COLO829 (cell line): ENCODE measurements at places on chromosomes 12 and 14.

GRCh38 chr14:97697772-97698171 lies 900.6 kb downstream of the VRK1 start:
- DNase-seq, result no peak

- peak; percentile 84 for DNase-seq
Observed at GRCh38 chr12:23906329-23906728, 43.1 kb downstream of the SOX5 start.

DNA sequence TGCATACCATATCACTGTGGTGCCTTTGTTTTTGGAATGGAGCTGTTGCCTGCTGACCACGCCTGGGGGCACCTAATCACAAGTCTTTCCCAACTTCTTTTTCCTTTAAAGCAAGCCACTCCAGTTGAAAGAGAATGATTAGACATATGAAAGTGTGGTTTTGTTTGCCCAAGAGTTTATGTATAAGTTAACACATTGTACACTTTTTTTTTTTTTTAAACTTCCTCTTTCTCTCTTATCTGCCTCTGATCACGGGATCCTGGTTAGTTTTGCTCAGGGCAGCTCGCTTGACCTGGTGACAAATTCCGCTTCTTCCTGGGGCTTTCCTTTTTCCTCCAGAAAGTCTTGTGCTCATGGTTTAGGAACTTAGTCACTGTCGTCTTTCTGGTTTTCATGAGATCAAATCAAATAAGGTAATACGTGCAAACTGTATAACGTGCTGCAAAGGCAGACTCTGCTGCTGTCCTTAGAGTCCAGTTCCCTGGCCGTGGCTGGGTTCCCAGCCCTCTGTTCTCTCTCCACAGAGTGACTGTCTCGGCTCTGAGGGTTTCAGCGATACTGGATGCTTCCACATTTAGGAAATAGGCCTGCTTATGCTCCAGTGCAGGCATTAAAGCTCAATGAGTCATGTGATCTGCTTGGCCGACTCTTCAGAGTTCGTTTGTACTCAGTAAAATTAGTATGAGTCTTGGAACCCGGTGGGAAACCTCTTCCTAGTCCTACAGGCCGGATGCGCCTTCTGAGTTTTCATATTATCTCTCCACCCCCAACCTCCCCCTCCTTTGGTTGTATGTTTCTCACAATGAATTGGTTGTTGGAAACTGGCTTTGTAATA lies 15.2 kb downstream of the RASSF3 start:
- peak; percentile 93 for DNase-seq

DNA sequence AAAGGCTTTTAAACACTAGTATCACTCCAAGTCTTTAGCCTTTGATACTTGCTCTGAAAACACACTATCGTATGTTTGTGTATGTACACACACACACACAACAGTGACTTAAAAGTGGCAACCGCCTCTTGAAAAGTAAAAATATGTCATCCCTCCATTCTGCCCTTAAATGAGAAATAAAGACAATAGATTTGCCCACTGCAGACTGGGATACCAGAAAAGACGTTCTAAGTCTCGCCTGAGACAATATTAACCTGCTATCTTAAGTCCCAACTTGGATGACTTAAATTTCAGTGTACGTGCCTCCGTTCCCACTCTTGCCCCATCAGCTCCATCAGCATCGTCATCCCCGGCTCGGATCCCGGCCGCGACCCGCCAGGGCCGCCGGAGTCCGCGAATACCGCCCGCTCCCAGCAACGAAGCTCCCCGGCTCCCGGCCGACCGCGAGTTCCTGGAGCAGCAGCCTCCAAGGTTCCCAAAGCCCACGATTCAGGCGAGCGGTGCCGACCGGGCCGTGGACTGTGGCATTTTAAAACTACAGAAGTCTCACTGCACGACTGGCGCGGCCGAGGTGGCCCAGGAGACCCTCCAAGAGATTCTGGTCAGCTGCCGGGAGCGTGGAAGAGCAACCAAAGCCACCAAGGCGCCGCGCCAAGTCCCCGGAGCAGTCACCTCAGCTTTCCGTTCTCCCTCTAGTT lies 2.8 kb upstream of the ARID2 start:
- DNase-seq, result peak; percentile 18

GRCh38 chr12:25082628-25083027 lies 112.3 kb downstream of the DNAI7 start:
- no peak for DNase-seq

DNA sequence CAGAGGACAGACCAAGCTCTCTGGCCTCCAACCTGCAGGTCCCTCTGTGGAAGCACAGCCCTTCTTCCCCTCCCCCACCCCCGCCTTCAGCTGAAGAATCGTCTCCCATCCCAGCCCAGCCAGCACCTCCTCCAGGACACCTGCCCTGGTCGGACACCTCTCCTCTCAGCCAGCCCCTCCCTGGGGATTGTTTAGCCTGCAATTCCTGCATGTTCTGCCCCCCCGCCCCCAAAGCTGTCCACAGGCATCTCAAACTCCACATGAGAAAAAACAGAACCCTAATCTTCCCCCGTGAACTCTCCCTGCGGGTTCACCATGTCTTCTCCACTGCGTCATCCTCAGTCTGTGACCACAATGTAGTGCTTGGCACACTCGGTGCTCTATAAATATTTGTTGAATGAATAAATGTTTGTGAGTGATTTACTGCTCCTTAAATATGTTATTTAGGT lies 24.1 kb downstream of the PRIMA1 start:
- DNase-seq, result no peak

DNA sequence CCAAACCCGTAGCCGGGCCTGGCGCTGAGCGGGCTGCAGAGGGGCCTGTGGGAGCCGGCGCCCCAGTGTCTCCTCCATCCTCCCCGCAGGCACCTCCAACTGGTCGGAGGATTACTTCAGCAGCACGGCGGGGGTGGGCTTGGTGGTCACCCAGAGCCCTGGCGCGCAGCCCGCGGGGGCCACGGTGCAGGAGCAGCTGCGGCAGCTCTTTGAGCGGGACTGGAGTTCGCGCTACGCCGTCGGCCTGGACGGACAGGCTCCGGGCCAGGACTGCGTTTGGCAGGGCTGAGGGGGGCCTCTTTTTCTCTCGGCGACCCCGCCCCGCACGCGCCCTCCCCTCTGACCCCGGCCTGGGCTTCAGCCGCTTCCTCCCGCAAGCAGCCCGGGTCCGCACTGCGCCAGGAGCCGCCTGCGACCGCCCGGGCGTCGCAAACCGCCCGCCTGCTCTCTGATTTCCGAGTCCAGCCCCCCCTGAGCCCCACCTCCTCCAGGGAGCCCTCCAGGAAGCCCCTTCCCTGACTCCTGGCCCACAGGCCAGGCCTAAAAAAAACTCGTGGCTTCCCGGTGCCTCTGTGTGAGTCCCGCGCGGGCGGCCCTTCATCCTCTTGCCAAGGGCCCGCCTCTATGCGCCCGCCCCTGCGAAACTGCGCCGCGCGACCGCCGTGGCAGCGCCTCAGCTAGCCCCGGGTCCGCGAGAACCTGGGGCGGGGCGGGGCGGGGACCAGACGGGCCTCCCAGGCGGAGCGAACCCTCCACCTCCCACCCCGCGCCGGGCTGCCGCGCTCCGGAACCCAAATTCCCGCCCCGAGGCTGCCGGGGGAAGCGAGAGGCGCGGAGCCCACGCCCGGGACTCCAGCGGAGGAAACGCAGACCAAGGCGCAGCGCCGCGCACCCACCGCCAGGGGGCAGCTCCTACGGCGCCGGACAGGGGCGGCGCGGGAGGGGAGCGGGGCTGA lies 8.3 kb downstream of the PLD4 start:
- DNase-seq, result peak; percentile 82

DNA sequence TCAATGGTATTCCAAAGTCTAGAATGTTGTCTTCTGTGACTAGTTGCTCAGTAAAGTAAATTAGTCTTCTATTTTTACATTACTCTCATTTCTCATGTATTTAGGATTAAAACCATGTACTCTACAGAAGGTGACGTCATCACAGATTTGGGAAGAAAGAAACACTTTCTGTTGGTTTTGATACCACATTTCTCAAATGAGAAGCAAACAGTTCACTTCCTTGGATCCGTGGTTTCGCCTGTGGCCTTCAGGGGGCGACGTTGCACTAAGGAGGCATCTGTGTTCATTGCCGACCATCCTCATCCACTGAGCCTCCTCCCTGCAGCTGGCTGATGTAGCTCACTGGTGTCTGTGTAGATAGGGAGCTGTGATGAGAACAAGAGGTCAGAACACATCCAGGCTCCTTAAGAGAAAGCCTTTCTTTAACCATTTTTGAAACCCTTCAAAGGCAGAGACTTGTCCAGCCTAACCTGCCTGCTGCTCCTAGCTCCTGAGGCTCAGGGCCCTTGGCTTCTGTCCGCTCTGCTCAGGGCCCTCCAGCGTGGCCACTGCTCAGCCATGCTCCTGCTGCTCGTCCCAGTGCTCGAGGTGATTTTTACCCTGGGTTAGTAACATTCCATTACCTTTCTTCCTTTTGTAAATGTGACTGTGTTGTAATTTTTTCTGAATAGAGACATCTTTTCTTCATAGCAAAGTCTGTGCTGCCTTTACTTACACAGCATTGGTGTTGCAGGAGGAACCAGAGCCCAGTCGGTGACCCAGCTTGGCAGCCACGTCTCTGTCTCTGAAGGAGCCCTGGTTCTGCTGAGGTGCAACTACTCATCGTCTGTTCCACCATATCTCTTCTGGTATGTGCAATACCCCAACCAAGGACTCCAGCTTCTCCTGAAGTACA lies 220.6 kb upstream of the OR4E1 start:
- no peak for DNase-seq

GRCh38 chr12:103114296-103115055 lies 157.0 kb downstream of the ASCL1 start:
- no peak for DNase-seq

GRCh38 chr12:90250042-90250441 lies 541.4 kb upstream of the ATP2B1 start:
- DNase-seq, result no peak

DNA sequence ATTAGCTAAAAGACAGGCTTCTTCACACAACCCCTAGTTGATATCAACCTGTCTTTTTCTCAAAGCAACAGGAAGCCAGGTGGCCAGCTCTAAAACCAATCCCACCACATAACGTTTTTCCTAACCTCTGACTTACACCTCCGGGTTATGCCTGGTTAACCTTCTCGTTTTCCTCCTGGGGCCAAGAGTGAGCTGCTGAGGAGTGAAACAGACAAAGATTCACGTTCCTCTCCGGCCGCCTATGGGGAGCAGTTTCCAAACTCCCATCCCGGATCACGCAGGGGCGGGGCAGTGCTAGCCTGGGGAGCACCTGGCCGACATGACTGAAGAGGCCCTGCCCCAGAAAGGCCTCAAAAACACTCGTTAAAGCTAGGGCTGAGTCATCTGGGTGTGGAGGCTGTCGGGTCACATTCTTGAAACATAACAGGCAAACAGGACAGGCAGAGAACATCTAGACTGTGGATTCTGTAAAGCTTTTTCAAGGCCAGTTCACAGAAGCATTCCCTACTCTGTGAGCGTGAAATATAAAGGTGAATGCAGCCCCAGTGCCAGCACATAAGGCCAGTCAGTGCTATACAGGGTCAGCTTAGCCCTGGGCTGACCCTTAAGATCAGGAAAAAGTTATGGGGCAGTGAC lies 25.9 kb upstream of the LGALS3 start:
- peak; percentile 49 for DNase-seq

DNA sequence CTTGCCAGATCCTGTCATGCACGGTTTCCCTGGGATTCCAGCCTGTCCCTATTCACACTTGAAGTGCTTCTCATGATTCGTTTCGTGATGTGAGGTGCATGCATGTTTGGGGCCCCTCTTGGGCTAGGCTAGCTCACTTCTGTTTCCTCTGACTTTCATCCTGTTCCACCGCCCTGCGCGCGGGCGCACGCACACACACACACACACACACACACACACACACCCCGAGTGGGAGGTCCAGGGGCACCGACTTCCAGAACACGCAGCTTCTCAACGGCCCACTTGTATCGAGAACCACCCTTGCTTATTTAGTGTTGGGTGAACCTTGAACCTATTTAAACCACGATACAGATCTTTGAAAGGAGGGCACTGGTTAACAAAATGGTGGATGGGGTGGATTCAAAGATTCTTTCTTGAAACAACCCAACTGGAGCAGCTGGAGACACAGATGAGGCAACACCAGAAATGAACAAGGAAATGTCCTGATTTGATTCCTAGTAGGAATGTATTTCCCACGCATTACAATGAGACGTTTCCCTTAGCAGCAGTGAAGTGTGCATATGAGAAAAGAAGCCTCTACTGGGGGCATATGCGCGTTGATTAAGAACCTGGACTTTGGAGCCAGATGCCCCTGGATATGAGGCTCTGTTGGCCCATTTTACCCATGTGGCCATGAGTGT lies 16.3 kb downstream of the ELK3 start:
- DNase-seq, result no peak

GRCh38 chr12:82886671-82887340 lies 200.1 kb downstream of the TMTC2 start:
- DNase-seq, result no peak

DNA sequence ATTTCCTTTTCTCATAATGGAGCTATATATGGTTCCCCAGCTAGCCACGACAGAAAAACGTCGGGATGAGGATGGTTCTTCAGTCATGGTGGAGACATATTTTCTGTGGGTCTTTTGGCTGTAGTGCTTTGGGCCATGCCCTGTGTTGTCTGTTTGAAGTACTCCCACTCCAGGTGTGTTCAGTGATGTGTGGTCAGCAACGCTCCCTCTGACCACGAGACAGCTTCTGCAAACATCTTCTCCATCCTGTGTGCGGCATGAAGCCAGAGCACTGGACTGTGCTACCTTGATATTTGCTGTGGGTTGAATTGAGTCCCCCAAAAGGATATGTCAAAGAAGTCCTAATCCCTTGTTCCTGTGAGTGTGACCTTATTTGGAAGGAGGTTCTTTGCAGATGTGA lies 931.2 kb downstream of the NRXN3 start:
- DNase-seq, result no peak

GRCh38 chr14:53929871-53930715 lies 26.5 kb downstream of the BMP4 start:
- DNase-seq, result no peak

GRCh38 chr12:22396253-22396652 lies 61.7 kb upstream of the ST8SIA1 start:
- no peak for DNase-seq

- DNase-seq, result peak; percentile 75
Observed at GRCh38 chr12:119444462-119445044, 110.0 kb downstream of the CCDC60 start.

DNA sequence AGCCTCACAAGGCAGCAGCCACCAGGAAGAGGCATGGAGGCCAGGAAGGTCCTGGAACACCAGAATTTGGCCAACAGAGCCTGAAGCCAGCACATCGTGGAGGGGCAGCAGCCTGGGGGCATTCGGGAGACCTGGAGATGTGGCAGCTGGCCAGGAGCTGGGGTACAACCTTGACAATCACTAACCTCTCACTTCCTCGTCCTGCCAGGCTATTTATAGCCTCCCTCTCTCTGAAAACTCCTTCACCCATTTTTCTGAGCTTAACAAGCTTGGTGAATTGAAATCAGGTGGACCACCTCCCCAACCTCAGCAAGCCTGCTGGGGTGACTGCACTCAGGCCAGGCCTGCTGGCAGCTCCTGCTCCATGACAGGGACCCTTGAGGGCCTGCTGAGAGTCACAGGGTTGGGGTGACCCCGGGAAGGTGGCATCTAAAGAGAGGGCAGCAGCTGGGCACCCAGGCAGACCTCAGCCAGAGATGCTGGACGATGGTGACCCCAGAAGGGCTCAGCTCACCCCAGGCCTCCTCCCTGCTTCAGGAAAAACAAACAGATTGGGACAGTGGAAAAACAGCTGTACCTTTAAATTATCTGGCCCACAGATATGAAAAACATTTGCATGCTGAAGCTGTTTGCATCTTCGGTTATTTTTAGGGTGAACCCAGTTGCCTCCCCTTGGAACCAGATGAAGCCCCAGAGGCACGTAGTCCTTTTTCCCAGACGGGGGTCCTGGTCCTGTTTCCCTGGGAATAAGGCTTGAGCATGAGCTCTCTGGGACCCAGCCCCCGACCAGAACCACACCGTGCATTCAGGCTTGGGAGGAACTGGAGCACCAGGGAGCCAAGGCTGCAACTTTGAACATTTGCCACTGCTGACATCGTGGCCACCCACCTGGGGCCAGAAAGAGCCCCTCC lies 67.0 kb downstream of the PITPNM2 start:
- DNase-seq, result no peak
